ENCODE measurements at places on chromosomes 12 and 14.

GRCh38 chr12:7113389-7113871, 4.4 kb upstream of the C1RL start:
- DNase-seq = peak; percentile 11

DNA sequence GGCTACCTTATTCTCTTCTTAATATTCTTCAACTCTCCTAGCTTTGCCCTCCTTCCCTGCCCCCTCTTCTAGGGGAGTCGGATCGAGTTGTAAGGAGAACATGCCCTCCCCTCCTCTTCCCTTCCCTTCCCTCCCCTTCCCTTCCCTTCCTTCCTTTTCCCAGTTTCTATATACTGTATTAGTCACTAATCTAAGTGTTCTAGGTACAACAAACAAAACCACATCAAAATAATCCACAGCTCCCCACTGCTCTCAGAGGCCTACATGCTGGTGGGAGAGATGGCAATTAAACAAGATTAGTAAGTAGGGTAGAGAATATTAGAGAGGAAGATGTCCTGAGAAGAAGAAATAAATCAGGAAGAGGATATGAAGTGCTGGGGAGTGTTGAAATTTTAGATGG, 119.9 kb upstream of the PZP start:
- no peak for DNase-seq

- DNase-seq = no peak
These were observed 540.1 kb downstream of the VRK1 start for GRCh38 chr14:97337267-97337666.

DNA sequence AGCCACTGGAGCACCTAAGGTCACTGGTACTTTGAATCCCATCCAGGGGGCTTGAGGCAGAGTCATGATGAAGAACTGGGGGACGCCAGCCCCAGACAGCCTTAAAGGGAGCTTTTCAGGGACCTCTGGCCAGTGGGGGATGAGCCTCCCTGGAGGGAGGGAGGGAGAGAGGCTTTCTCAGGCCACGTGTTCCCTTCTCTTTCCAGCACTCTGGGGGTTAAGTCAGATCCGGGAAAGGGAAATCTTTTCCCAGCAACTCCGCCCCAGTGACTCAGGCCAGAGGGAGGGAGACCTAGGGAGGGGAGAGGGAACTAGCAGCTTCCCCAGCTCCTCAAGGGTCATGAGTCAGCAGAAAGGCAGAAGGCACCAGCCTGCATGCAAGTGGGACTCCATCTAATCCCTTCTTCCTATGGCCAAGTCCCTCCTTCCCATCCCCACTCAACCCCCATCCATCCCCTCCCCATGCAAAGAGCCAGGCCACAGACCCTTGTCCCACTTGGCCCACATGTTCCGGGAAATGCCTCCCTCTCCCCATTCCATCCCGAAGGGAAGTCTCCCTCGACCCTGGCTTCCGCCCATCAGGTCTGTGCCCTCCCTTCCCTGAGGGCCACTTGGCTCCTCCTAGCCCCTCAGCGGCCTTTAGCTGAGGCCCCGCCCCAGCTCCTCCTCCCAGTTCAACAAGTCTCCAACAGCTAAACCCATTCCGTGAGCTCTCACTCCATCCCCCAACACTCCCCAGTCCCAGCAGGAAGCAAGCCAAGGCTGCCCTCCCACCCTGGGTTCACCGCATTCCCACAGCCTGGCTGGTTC, 5.6 kb downstream of the TNFRSF1A start:
- peak; percentile 95 for DNase-seq

DNA sequence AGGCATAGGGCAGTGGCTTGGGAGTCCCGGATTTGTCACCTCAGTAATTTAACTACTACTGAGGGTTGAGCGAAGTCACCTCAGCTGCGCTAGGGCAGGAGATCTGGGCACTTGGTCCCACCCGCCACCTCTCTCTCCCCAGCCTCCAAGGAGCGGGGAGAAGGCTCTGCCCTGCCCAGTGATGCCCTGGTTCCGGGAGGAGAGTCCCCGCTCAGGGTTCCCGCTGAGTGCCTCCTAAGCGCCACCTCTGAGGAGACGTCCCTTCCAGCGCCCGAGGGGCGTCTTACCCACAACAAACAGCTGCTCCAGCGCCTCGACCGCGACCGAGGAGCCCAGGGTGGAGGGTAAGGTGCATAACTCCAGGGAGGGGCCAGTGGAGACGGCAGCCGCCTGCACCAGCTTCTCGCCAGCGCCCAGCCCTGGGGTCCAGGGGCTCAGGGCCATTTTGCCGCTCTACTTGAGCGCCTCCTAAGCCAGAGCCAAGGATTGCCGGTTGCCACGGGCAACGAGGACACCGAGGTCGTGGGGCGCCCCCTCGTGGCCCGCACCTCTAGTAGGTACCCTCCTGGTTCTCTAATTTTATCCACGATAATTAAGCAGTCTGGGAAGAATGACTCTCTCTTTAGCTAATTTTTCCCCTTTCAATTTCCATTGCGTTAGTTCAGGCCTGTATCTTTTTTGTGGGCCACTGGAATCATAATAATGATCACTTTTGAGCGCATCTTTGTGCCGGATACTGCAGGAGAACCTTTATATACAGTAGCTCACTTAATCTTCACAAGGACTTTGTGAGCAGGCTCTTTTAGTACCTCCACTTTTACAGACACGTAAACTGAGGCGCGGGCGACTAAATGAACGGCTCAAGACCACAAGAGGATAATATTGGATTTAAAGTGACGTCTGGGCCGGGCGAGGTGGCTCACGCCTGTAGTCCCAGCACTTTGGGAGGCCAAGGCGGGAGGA, at the start of gene CCDC175:
TSS of gene CCDC175 (minus strand) at position 481 of the 963 bp plus-strand sequence. CDS start at position 444, 37 bp downstream.
- DNase-seq = peak; percentile 46

DNA sequence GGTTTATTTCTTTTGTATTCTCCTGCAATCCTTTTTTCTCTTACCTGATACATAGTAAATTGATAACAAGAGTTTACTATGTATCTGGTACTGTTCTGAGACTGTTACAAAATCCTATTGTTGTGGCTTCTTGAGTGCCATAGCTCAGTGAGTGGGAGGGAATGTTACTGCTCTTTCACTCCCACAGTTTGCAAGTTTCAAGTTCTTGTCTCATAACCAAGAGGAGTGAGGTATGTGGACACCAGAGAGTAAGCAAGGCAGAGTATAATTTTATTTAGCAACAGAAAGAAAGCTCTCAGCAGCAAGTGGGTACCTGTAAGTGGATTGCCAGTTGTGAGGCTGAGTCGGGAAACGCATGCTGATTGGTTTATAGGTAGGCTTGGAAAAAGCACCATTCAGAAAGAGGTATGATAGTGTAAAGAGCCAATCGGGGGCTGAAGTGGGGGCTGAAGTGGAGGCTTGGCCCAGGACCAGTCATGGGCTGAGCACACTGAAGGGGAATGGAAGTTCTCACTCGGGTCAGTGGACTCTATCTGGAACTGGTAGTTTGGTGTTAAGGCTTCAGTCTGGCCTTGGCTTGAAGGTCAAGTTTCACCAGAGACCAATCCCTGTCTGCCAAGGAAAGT, 850.8 kb downstream of the TMTC2 start:
- no peak for DNase-seq

DNA sequence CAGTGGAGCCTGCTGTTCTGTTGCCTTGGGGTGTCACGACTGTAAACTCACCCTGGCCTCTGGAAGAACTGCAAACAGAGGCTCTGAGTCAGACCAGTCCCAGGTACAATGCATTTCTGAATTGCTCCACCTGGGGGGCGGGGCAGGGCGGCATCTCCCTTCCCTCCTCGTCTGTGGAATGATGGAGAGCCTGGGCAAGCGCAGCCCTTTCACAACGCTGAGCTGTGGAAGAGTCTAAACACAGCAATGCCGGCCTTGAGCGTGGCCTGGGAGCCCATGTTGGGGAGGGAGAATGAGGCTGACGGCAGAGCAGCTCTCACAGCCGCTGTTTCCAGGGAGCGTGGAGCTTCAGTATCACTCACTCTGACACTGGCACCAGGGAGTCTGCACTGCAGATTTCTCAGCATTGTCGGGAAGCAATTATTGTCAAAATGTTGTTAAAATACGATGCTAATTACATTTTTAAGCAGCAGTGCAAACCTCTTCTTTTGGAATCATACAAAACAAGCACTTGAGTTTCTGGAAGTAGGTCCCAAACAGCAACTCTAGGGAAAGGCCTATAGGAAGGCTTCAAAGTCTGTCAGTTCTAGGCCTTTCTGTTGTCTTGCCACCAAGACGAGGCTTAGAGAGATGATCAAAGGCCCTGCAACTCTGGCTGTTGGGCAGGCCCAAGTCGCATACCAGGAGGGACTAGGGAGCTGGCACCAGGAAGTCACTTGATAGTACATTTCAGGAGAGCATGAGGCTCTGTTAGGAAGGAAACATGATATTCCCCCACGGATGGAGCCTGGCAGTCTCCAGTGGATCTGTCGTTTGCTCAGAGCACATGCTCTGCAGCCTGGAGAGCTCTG, 244.0 kb upstream of the FKBP4 start:
- no peak for DNase-seq

DNA sequence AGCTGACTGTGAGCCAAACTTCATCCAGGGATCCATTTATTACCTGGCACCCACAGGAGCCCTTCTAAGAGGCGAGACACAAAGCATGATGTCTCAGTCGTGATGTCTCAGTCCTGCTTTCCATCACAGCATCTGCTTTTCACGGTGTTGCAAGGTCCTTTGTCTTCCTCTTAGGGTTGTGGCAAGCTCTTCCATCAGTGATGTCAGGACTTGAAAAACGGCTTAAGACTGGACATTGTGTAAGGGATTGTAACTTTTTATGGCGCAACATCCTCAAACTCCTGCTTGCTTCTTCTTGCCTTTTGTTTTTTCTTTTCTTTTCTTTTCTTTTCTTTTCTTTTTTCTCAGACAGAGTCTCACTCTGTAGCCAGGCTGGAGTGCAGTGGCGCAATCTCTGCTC, 586.5 kb upstream of the TMEM132C start:
- no peak for DNase-seq

- DNase-seq = no peak
These were observed 30.5 kb downstream of the DHRS7 start for GRCh38 chr14:60134702-60135101.

GRCh38 chr14:75049731-75050201, 1.5 kb downstream of the MLH3 start:
- no peak for DNase-seq

DNA sequence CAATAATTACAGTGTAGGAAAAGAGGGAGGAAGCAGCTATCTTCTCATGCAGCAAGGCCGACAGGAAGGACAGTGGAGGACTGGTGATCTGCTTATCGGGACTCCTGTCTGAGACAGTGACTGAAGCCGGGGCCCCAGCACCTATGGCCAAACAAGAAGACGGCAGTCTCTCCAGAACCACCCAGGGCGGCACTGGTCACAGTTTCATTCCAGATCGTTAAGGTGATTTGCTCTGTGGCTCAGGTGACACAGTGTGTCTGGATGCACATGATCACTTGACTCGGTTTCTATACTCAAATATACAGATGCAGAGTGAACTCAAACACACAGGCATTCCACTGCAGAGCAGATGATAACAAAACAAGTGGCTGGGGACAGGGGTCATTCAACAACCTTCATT, 52.1 kb upstream of the CORO1C start:
- DNase-seq = no peak

DNA sequence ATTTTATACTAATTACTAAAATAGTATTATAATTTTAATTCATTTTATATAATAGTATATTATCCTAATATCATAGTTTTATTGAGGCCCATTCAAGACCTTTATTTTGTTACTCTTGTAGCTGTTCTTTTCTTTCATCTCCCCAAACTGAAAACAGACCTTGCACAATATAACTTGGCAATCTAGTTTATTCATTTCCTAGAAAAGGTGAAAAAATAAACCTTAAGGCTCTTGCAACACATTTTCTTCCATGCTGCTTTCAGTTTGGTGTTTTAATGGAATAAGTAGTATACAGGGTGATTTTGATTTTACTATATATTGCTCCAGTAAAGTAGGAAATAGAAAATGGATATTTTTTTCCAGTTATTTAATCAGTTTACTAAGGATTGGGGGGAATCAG, 174.0 kb downstream of the SLC2A13 start:
- no peak for DNase-seq

DNA sequence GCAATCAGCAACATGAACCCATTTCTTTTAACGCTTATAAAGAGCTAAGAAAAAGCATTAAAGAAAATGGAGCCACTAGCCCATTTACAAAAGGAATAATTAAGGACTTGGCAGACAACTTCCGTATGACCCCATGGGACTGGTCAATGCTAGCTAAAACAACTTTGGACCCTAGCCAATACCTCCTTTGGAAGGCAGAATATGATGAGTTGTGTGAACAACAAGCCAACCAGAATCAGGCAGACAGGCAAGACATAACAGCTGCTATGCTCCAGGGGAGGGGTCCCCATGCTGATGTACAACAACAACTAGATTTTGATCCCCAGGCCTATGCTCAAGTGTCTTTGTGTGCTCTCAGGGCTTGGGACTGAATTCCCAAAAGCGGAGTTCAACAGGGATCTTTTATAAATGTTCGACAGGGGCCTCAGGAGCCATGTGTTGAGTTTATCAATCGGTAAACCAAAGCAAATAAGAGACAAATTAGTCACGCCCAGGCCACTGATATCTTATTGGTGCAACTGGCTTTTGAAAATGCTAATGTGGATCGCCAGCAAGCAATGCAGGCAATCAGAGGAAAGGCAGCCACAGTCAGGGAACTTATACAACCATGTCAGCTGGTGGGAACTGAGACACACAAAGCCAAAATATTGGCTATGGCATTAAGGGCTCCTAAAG, 254.4 kb upstream of the DIO2 start:
- DNase-seq = no peak

GRCh38 chr12:6382371-6382770, 1.6 kb upstream of the LTBR start:
- no peak for DNase-seq

GRCh38 chr12:28767836-28768348, 381.2 kb upstream of the FAR2 start:
- no peak for DNase-seq

DNA sequence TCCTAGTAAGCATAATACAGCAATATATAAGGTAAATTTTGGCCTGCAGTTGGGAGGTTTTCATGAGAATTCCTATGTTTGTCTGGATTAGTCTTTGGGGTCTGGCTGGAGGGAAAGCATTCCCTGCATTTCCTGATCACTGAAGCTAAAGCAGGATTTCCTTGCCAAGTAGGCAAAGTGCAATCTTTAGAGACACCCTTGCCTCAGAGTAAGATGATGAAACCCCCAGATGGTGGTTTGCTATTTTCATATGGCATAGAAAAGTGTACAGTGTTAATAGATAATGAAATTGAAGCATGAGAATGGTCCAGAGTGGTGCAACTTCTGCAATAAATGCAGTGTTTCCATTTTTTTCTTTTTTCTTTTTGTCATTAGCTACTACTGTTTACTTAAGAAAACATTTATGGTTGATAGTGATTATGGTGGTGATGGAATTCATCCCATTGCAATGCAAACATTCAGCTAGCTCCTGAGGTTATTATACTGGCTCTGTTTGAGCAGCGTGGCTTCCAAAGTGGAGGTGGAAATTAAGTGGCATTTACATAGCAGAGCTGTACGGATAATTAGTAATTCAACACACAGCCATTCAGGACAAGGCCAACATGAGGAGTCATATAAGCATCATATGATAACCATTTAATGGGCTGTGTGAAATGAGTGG, 276.3 kb downstream of the DUSP6 start:
- no peak for DNase-seq

- DNase-seq = peak; percentile 76
These were observed 75.8 kb downstream of the C12orf50 start for GRCh38 chr12:87953256-87953860.

- no peak for DNase-seq
These were observed 421 bp upstream of the ACADS start for GRCh38 chr12:120725151-120725658.

GRCh38 chr14:27223906-27224305, 626.1 kb upstream of the NOVA1 start:
- no peak for DNase-seq

Data from kidney glomerular epithelial cell (primary cell).